ENCODE measurements at places on chromosomes 4 and X. TPM values are rescaled to one million over a fixed set of nuclear protein-coding genes. Genes with fewer than 3 reads are reported as not detected.

Gene ADGRG4
- total RNA-seq, result not detected

Gene DSPP
- not detected for total RNA-seq

Gene CFAP99
- total RNA-seq, result 0.07 TPM

Gene ZAR1
- not detected for total RNA-seq

Gene MAGIX
- 1.4 TPM for total RNA-seq

Gene HAND2
- total RNA-seq, result not detected

Gene NPY1R
- not detected for total RNA-seq

Gene F11
- not detected for total RNA-seq

Gene FGFRL1
- 12.3 TPM for total RNA-seq

Gene PNMA6A
- 1.8 TPM for total RNA-seq

Gene NPFFR2
- not detected for total RNA-seq

Gene ABCD1
- 3.9 TPM for total RNA-seq

Gene INPP4B
- total RNA-seq, result 52.6 TPM

Gene GLUD2
- 0.64 TPM for total RNA-seq

Measured in CD8-positive, alpha-beta memory T cell (primary cell).